ENCODE measurements at places on chromosomes 12 and 14.

- no peak for DNase-seq
These were observed 98.8 kb downstream of the DUSP6 start for GRCh38 chr12:89253488-89253887.

DNA sequence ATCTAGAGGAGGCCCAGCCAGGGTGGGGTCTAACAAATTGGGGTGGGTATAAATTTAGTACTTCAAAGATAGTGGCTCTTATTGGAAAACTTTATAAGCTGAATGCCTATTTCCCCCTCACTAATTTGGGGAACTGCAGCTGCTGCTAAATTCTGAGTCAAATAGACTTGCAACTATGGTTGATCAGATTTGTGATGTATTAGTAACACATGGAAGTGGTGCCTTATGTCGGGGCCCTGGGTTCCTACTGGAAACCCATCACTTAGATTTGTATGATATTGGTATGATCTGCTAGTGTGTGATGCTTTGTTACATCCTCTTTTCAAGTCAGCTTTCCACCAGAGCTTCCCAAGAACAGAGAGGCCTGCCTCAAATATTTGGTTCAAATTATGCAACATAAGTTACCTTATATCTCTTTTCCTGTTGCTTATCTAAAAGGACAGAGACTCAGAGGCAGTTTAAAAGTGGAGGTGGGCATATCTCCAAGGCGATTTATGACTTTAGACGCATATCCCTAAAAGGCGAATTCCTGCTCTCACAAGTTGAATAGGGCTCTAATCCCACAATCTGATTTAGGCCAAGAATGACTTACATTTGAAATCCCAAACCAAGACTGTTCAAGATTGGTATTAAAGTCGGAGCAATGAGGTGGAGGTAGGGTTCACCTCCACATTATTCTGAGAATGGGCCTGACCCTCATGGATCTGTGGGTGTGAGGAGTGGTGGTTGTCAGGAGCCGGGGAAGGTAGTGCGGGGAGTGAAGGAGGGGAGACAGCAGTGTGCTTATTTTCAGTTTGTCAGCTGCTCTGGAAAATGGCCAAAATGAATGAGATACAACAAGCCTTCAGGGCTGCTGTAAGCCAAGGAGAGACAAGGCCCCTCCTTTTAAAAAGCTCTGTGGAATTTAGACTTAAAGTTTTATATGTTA, 425.8 kb downstream of the RAD51B start:
- DNase-seq = no peak

- DNase-seq = no peak
These were observed 575 bp downstream of the L2HGDH start for GRCh38 chr14:50311337-50311971.

DNA sequence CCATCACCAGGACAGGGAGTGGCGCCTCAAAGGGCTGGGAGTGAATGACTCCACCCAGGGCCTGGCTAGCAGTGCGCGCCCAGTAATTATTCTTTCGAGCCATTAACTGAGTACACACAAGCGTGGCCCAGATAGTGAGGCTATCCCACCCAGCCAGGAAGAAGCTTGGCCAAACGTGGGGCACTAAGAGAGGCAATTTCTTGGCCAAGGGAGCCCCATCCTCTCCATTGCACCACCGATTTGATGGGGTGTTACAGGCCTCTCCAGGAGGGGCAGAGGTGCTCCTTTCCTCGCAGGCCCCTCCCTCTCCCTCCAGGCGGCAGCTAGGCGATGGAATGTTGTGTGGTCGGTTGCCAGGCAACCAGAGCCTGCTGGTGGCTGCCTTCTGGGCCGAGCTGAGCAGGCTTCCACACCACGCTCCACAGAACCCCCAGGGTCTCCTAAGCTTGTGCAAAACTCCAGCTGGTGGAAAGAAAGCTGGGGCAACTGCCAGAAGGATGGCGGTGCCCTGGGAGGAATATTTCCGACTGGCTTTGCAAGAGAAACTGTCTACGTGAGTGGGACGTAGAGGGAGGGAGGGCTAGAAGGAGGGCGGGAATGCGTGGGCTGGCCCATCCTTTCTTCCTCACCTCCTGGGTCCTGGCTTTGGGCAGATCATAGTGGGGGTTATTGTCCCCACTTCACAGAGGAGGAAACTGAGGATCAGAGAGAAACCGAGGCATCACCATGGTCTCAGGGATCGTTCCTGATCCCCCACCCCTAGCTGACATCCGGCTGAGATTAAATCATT, at the start of gene CFAP73:
Gene CFAP73 (plus strand): TSS at position 364 of the 790 bp plus-strand sequence. CDS start 134 bp downstream, at position 498.
- no peak for DNase-seq

GRCh38 chr14:103216857-103217256, 93.6 kb downstream of the TNFAIP2 start:
- DNase-seq = no peak

- DNase-seq = no peak
These were observed 13.2 kb upstream of the SERPINA3 start for GRCh38 chr14:94598816-94599655.

GRCh38 chr12:112813836-112814235, 22.3 kb downstream of the RPH3A start:
- no peak for DNase-seq

- DNase-seq = no peak
These were observed 10.4 kb downstream of the NYNRIN start for GRCh38 chr14:24409192-24409591.

GRCh38 chr14:92039063-92039718, 668 bp downstream of the TRIP11 start:
- DNase-seq = no peak

GRCh38 chr14:55238019-55238680, 33.1 kb upstream of the FBXO34 start:
- no peak for DNase-seq

- no peak for DNase-seq
These were observed 68.3 kb downstream of the FOXN3 start for GRCh38 chr14:89348722-89349121.

DNA sequence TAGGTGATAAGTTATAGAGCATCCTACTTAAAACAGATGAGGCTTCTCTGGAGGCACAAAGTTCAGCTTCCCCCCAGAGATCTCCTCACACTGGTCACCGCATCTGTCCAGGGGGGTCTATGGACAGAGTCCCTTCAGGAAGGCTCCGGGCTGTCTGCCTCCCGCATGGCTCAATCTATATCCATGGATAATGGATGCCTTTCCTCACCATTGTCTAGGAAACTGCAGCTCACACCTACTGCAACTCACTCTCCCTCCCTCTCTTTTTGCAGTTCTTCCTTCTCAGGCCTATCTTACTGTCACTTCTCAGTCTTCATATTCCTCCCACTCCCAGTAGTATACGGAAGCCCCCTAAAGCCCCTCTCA, 100.6 kb upstream of the BCL2L14 start:
- no peak for DNase-seq

- DNase-seq = no peak
These were observed 535.8 kb downstream of the FUT8 start for GRCh38 chr14:65948302-65948701.

DNA sequence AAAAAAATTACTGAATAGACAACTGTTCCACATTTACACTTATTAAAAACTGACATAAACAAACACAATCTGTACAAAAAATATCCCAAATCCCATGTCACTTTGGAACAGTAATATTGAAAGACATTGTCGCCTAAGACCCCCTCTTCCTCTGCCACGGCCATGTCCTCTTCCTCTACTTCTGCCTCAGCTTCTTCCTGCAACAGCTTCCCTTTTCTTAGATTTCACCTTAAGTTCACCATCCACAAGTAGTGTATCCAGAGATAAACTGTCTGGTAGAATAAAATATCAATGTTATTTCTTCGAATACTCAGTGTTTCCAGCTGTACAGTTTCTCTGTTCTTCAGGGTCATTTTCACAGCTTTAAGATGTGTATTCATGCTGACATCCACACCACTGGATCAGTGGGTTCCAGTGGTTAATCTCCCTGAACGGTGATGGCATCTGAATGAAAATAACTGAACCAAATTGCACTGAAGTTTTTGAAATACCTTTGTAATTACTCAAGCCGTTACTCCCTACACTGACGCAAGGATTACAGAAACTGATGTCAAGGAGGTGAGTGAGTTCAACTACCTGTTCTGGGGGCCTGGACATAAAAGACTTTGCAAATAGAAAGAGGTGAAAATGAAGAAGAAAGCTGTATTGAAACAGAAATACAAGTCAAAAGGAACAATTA, 208.5 kb downstream of the C12orf50 start:
- no peak for DNase-seq

DNA sequence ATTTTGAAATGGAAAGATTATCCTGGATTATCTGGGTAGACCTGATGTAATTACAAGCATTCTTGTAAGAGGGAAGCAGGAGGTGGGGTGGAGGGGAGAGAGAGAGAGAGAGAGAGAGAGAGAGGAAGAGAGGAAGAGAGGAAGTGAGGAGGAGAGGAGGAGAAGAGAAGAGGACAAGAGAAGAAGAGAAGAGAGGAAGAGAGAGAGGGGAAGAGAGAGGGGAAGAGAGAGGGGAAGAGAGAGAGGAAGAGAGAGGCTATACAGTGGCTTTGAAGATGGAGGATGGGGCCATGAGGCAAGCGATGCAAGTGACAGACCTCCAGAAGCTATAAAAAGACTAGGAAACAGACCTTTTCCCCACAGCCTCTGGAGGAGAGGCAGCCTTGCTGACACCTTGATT, 13.7 kb upstream of the CHST11 start:
- DNase-seq = no peak

GRCh38 chr12:111056618-111057521, 136.5 kb upstream of the MYL2 start:
- DNase-seq = peak; percentile 30

DNA sequence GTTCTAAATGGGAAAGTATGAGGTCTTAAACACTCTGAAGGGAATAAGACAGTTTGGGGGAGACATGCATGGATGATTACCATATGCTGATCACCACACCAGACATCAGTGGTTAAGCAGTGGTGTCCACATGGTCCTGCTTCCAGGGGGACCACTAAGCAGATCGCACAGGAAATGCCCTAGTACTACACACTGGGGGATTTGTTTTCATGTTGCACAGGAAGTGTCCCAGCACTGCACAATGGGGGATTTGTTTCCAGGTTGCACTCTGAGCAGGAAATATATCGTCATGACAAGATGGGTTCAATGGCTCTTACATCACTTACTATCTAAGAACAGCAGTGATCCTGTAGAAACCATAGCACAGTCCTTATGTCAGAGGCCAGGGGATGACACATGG, 245.5 kb downstream of the BCL11B start:
- no peak for DNase-seq

GRCh38 chr12:104387190-104387589, 69.6 kb upstream of the CHST11 start:
- DNase-seq = no peak

- no peak for DNase-seq
These were observed 24.6 kb downstream of the IQSEC3 start for GRCh38 chr12:91213-91612.

DNA sequence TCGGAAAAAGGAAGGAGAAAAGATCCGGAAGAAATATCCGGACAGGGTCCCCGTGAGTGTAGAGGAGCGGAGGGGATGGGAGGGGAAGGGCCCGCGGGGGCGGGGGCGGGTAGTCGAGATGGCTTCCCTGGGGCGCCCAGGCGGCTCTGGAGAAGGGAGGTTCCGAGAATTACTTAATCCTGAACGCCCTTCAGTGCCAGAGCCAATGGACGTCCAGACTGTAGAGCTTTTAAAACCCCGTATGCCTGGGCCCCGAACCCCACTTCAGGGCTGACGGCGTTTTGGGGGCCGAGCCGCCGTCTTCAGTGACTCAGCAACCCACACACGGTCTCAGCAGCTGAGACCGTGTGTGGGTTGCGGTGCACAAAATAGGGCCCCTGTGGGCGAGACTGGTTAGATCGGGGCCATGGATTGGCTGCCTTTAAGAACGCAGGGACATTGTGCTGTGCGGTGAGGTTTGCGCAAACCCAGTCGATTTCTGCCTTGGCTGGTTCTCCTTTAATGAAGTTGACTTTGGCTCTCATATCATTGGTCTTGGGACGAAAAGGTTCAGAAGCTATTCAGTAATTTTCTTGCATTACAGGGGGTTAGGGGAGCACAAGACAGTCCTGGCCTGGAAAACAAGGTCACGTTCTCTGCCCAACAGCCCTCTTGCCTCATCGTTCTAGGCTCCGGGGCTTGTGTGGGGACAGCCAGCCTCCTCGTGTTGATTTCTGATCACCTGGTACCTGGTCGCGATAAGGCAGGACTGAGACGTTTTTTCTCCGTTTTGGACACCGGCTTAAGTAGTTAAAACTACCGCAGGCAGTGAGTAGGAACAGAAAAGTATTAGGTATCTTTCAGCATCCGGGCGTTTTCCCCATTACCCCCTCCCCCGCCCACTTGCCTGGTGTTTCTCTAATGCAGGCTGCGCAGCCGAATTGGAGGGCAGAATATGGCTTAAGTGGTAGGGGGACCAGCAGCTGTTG, 775 bp downstream of the GABARAPL1 start:
- peak; percentile 68 for DNase-seq

DNA sequence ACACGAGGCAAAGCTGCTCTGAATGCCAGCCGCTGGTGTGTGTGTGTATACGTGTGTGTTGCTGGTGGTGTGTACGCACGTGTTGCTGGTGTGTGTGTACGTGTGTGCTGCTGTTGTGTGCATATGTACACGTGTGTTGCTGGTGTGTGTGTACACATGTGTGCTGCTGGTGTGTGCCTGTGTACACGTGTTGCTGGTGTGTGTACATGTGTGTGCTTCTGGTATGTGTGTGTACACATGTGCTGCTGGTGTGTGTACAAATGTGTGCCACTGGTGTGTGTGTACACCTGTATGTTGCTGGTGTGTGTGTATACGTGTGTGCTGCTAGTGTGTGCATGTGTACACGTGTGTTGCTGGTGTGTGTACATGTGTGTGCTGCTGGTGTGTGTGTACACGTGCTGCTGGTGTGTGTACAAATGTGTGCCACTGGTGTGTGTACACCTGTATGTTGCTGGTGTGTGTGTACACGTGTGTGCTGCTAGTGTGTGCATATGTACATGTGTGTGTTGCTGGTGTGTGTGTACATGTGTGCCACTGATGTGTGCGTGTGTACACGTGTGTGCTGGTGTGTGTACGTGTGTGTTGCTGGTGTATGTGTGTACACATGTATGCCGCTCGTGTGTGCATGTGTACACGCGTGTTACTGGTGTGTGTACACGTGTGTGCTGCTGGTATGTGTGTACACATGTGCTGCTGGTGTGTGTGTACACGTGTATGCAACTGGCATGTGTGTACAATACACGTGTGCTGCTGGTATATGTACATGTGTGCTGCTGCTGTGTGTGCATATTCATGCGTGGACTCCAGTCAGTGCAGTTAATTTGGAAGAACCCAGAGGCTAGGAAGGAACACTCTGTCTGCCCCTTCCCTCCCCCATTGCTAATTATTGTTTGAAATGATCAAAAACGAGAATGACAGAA, 47.2 kb downstream of the CACNA2D4 start:
- DNase-seq = no peak

Data from stimulated activated CD8-positive, alpha-beta memory T cell treated with anti-CD3 and anti-CD28 coated beads, Interleukin-7, amount 100 ng/mL, for 24 hours (primary cell).